ENCODE measurements at places on chromosomes 3 and 15.
A peak's percentile ranks its signal among the peaks of the same experiment; 100 is the strongest.

- DNase-seq: no peak
Measured at GRCh38 chr3:136281966-136282520, 31.9 kb downstream of the PCCB start.

DNA sequence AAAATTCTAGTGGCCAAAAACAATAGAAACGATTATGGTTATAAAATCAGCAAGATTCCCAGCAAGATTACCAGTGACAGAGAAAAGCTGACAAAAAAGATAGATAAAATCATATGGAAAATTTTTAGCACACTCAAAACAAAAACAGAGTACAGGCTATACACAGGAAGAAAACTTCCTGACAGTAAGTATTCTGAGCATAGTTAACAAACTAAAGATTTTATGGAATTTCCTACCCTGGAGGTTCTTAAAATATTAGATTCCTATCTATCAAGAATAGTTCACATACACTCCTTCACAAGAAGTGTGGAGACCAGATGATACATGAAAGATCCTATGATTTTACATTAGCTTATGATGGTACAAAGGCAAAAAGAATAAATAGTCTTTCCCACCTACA, 50.8 kb downstream of the ZNF148 start:
- no peak for DNase-seq

GRCh38 chr3:66983101-66983500, 15.0 kb upstream of the KBTBD8 start:
- no peak for DNase-seq

GRCh38 chr3:112858410-112859069, 11.9 kb upstream of the CD200R1L start:
- DNase-seq: no peak

GRCh38 chr15:27238209-27238608, 267.2 kb downstream of the GABRG3 start:
- DNase-seq: no peak

- no peak for DNase-seq
Measured at GRCh38 chr3:70603103-70603502, 290.7 kb upstream of the MDFIC2 start.

- DNase-seq: no peak
Measured at GRCh38 chr3:151538456-151539393, 77.9 kb upstream of the IGSF10 start.

- no peak for DNase-seq
Measured at GRCh38 chr15:91609231-91609630, 244.3 kb upstream of the SLCO3A1 start.

- no peak for DNase-seq
Measured at GRCh38 chr3:184485241-184485640, 76.3 kb upstream of the EPHB3 start.

DNA sequence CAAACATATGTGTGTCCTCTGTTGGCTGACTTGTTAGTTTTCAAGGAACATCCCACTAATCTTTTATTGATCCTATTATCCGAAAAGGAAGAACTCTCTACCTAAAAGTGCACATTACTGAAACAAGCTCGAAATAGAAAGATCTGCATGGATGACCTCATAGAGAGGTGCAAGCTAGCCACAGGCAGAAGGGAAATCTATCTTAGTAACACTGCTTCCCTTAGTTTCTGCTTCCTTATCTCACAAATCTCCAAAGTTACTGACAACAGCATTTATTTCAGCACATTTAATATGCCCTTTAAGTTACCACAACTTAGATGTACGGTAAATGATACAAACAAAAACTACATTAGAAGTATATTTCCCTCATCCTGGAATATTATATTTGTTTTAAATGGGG, 285.1 kb upstream of the CCDC54 start:
- no peak for DNase-seq

DNA sequence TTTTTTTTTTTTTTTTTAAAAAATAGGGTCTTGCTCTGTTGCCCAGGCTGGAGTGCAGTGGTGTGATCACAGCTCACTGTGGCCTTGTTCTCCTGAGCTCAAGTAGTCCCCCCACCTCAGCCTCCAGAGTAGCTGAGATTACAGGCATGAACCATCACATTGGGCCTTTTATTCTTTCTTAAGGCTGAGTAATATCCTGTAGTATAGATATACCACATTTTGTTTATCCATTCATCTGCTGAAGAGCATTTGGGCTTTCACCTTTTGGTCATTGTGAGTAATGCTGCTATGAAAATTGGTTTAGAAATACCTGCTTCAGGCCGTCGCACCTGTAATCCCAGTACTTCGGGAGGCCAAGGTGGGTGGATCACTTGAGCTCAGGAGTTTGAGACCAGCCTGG, 42.6 kb downstream of the PAQR5 start:
- no peak for DNase-seq

GRCh38 chr3:34141841-34142337, 343.5 kb downstream of the PDCD6IP start:
- DNase-seq: no peak

DNA sequence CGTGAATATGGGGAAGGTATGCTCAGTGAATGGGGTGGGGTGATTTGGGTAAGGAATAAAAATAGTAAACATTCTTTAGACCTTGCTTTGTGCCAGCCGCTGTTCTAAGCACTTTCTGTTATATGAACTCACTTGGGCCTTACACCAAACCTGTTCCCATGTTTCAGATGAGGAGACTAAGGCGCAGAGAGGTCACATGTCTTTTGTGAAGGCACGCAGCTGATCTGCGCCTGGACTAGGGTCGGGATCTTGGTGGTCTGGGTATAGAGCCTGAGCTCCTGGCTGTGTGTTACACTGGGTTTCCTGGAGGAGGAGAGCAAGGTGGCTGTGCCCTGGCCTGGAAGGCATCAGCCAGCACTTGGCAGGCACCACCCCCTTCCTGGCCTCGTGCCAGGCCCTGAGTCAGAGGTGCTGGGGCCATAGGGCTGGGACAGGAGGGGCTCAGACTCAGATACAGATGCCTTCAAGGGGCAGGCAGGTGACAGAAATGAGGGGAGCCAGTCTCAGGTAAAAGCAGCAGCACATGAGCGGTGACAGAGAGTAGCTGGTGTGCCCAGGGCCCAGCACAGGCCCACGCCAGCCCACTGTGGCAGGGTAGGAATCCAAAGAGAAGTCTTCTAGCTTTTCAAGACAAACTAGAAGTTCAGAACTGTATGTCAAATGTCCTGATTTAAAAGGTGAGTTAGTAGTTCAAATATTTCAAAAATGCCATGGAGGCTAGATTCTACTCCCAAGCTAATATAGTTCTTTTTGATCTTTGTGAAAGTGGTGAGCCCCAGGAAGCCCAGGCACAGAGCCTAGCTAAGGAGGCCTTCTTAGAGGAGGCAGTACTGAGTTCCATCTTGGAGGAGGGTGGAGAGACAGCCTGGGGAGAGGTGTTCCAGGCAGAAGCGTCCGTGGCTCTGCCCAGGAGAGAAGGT, 83.1 kb downstream of the DNAJB8 start:
- peak; percentile 26 for DNase-seq

DNA sequence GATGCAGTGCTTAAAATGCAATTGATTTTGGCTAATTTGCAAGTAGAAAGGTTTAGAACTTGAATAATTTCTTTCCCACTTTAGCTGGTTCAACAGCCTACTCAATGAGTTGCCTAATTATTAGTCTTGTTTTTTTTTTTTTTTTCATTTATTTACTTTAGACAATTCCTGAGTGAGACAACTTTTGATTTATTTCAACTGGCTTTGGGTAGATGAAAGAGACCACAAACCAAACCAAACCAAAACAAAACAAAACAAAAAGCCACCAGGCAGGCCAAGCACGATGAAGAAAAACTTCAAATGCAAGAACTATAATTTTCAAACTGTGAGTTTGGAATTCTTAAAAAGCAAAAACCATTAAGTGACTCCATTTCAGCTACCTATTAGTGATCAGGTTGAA, 469.9 kb downstream of the GBE1 start:
- no peak for DNase-seq

DNA sequence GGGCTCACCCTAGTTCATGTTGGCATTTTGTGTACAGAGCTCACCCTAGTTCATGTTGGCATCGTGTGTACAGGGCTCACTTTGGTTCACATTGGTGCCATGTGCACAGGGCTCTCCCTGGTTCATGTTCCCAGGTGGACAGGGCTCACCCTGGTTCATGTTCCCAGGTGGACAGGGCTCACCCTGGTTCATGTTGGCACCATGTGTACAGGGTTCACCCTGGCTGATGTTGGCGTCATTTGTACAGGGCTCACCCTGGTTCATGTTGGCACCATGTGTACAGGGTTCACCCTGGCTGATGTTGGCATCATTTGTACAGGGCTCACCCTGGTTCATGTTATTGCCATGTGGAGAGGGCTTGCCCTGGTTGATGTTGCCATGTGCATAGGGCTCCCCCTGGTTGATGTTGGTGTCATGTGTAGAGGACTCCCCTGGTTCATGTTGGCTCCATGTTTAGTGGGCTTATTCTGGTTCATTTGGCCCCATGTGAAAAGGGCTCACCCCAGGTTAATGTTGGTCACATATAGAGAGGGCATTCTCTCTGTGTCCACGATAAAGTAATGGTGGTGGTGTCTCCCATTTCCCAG, 31.7 kb upstream of the NR2C2 start:
- no peak for DNase-seq

DNA sequence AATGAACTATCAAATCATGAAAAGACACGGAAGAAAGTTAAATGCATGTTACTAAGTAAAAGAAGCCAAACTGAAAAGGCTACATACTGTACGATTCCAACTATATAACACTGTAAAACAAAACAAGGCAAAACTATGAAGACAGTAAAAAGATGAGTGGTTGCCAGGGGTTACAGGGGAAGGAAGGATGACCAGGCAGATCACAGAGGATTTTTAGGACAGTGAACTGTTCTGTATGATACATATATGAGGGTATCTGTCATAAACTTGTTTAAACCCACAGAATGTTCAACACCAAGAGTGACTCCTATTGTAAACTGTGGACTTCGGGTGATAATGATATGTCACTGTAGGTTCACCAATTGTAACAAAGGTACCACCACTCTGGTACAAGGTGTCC, 60.6 kb downstream of the CHSY1 start:
- no peak for DNase-seq

- no peak for DNase-seq
Measured at GRCh38 chr3:139716908-139717485, 39.2 kb upstream of the NMNAT3 start.

- no peak for DNase-seq
Measured at GRCh38 chr15:33807665-33808064, 160.6 kb upstream of the CHRM5 start.

DNA sequence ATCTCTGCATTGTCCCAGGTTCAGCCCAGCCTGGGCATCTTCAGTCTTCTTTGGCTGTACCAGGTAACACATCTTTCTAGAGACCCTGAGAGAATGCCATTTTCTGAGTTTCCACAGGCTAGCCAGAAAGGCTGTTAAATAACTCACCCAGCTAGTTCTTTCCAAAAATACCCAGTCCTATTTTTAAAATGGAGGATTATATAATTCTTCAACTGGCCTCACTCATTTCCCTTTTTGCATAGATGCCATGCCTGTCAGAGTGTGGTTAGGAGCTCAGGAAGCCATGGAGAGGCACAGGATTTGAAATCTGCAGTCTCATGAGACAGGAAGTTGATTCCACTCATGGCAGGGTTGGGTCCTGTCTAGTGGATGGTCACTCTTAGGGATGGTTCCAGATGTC, 39.8 kb downstream of the CEMIP start:
- DNase-seq: no peak

Data from stimulated activated CD8-positive, alpha-beta memory T cell treated with anti-CD3 and anti-CD28 coated beads, Interleukin-7, amount 100 ng/mL, for 1 hour (primary cell).